ENCODE measurements at places on chromosomes 12 and 14.

GRCh38 chr12:31872831-31873604 is 86.2 kb upstream of the RESF1 start:
- peak; percentile 51 for DNase-seq

- peak; percentile 53 for DNase-seq
Observed at GRCh38 chr12:111446631-111447570, 41.2 kb downstream of the SH2B3 start.

- peak; percentile 100 for DNase-seq
Observed at GRCh38 chr12:53675701-53676607, at the start of gene ATP5MC2. ATP5MC2 (minus strand) TSS chr12:53676083; CDS start chr12:53672614, 3,469 bp downstream.

GRCh38 chr12:9039397-9039977 is 50.1 kb downstream of the KLRG1 start:
- no peak for DNase-seq

GRCh38 chr14:40099316-40099715 is 667.1 kb upstream of the FBXO33 start:
- no peak for DNase-seq
